ENCODE measurements at places on chromosomes 12 and 14.

DNA sequence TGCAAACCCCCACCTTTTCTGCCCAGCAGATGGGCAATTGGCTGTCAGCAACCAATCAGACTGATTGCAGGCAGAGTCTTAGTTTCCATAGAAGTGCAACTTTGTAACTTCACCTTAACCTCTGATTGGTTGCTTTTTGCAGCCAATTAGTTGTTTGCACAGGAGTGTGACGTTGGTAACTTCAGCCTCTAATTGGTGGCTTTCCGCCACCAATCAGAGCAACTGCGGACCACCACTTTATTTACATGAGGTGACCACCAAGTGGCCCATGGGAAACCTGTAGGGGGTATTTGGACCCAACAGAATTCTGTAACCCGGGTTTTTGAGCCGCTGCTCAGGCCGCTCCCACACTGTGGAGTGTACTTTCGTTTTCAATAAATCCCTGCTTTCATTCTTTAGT, 32.3 kb downstream of the CDKN1B start:
- no peak for DNase-seq

- no peak for DNase-seq
Measured at GRCh38 chr14:20341646-20342045, 1.8 kb upstream of the PARP2 start.

DNA sequence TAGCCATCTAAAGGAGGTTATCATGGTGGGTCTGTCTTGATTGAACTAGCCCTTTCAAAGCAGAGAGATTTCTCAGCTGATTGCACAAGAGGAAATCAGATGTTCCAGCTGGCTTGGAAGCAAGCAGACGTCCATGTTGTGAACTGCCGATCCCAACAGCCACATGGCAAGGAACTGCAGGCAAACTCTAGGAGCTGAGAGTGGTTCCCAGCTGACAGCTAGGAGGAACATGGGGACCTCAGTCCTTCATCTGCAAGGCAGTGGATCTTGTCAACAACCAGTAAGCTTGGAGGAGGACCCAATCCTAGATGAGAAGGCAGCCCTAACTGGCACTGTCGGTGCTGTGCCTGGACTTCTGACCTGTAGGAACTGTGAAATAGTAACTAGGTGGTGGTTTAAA, 7.7 kb downstream of the ACVR1B start:
- no peak for DNase-seq

DNA sequence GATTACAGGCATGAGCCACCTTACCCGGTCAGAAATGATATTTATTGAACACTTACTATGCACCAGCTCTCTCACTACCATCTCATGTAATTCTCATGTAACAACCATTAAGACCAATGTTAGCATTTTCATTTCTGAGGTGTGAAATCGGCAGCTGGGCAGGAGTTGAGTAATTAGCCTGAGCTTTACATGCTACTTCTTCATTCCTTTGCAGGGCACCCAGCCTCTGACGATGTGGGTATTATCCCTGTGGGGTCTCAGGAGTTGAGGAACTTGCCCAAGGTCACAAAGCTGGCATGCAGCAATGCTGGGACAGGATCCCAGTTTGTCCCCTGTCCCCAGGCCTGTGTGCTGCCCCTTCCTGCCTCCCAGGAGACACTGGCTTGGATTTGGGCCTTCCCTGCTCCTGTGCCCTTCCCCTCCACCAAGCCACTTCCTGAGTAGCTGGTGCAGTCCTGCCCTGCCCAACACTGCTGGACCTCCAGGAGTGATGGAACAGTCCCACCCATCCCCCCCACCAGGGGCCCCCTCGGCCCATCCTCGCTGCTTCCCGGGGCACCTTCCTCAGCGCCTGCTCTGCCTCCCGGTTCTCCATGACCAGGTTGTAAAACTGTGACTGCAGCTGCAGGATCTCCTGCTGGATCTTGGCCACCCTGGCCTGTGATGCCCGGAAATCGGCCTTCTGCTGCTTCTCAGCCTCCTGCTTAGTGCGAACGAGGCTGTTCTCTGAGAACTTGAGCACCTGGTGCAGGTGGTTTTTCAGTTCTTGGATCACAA, 14.7 kb downstream of the RITA1 start:
- no peak for DNase-seq

GRCh38 chr12:49748306-49748705, 6.9 kb downstream of the TMBIM6 start:
- peak; percentile 67 for DNase-seq

GRCh38 chr12:20557096-20557495, 138.0 kb upstream of the SLCO1C1 start:
- DNase-seq = no peak

Measured in mesenchymal stem cell (in vitro differentiated cells and primary cell).